Activated naive CD4-positive, alpha-beta T cell treated with anti-CD3 and anti-CD28 coated beads for 36 hours (primary cell): ENCODE measurements at places on chromosomes 1 and 21. TPM values are rescaled to one million over a fixed set of nuclear protein-coding genes. Genes with fewer than 3 reads are reported as not detected.

GRCh38 chr21:45853703-45854342 lies 127.7 kb upstream of the COL6A1 start:
- H3K4me1 ChIP-seq, result no peaks in the 10 kb centered on the region
- no peak overlapping the region for H3K27ac ChIP-seq
- H3K4me3 ChIP-seq, result no peak overlapping the region
- H3K27me3 ChIP-seq, result no peaks in the 10 kb centered on the region
- H3K36me3 ChIP-seq, result peaks cover 3% of the 10 kb centered on the region
- DNase-seq, result no peak

GRCh38 chr1:110477445-110477957 lies 26.6 kb downstream of the PROK1 start:
- peaks cover 10% of the 10 kb centered on the region for H3K4me1 ChIP-seq
- H3K4me3 ChIP-seq, result no peak overlapping the region
- no peak overlapping the region for H3K27ac ChIP-seq
- H3K36me3 ChIP-seq, result no peaks in the 10 kb centered on the region
- peaks cover 3% of the 10 kb centered on the region for H3K27me3 ChIP-seq

DNA sequence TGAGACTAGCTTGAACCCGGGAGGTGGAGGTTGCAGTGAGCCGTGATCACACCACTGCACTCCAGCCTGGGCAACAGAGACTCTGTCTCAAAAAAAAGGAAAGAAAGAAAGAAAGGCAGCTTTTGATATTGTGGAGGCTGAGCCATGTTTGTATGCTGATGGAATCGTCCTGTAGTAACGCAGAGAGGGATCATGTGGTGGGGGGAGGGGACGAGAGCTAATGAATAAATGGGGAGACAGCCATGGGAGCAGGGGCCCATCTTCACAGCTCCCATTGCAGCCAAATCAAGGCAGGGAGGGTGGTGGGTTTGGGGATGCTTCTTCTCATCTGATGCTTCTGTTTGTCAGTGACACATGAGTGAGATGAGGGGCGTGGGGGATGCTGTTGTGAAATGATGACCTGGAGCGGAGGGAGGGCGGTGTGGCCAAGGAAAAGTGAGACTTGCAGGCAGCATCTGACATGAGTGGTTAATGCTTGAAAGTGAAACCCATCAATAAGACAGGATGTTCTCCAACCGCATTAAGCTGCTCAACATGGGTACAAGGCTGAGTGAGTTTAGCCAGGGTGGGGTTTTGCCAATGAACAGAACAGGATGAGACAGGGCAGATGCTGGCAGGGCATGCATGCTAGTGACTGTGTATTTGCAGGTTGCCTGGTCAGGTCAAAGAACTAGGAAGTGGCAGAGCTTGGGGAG lies 16.7 kb downstream of the SPATA21 start:
- peaks cover 30% of the 10 kb centered on the region for H3K4me1 ChIP-seq
- no peaks in the 10 kb centered on the region for H3K36me3 ChIP-seq
- no peaks in the 10 kb centered on the region for H3K27me3 ChIP-seq
- peak; percentile 87 for DNase-seq

DNA sequence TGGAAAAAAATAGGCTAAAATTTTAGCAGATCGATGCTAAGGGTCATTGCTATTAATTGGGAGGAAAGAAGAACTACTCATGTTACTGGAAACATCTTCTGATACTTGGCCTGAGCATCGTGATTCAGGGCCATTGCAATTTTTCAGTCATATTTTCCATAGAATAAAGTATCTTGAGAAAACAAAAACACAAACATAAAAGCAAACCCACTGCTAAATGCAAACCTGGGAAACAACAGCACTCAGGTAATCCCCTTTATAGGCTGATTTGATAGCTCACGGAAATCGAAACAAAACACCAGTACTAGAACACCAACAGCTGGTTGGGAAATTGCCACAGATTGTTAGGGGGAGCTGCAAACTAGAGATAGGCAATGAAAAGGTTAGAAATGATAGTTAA lies 172.9 kb upstream of the ESRRG start:
- DNase-seq, result no peak
- H3K36me3 ChIP-seq, result no peaks in the 10 kb centered on the region

- peaks cover 98% of the 10 kb centered on the region for H3K36me3 ChIP-seq
- no peak for DNase-seq
- no peak overlapping the region for H3K27ac ChIP-seq
- H3K4me3 ChIP-seq, result no peak overlapping the region
- H3K27me3 ChIP-seq, result no peaks in the 10 kb centered on the region
- no peaks in the 10 kb centered on the region for H3K4me1 ChIP-seq
These were observed 2569.4 kb upstream of the TPTE start for GRCh38 chr21:7951854-7952519.

GRCh38 chr1:28642847-28643635 lies at the start of gene TAF12:
Gene TAF12, minus strand, starts transcription at chr1:28643067. Its CDS starts 20,986 bp downstream, at chr1:28622081.
- peak within 1 kb of the TSS; percentile 96 for H3K4me3 ChIP-seq
- peak within 1 kb of the TSS; percentile 94 for H3K27ac ChIP-seq
- peak; percentile 93 for DNase-seq
- H3K27me3 ChIP-seq, result no peaks in the 10 kb centered on the region

Gene MPZ
- 5.9 TPM for total RNA-seq

Gene COL8A2
- total RNA-seq, result 0.07 TPM

Gene PLCH2
- total RNA-seq, result 2.1 TPM

Gene BTG2
- total RNA-seq, result 109 TPM
